Esophagus muscularis mucosa (tissue), 4 donors: ENCODE measurements at places on chromosomes 1 and 21. TPM values are rescaled to one million over a fixed set of nuclear protein-coding genes. Genes with fewer than 3 reads are reported as not detected.

DNA sequence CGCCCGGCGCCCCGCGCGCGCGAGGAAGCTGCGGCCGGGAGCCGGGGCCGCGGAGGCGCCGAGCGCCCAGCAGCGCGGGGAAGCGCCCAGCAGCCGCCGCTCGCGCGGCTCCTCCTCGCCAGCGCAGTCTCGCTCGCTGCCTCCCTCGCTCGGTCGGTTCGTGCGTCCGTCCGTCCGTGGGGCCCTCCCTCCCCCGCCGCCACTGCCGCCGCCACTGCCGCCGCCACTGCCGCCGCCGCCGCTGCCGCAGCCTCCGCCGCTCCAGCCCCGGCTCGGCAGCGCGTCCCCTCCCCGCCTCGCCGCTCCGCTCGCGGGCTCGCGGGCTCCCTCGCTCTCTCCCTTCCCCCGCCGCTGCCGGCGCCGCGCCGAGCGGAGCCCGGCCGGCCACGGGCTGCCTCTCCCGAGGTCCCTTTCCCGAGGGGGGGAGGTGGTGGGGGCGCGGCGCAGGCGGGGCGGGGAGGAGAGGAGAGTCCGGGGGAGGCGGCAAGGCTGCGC lies at the start of gene KCND3:
TSS of gene KCND3 (minus strand) at position 138 of the 495 bp plus-strand sequence.
- DNase-seq = no peak
- peak within 1 kb of the TSS; percentile 70 for H3K4me3 ChIP-seq
- H3K4me1 ChIP-seq = peaks cover 64% of the 10 kb centered on the region

DNA sequence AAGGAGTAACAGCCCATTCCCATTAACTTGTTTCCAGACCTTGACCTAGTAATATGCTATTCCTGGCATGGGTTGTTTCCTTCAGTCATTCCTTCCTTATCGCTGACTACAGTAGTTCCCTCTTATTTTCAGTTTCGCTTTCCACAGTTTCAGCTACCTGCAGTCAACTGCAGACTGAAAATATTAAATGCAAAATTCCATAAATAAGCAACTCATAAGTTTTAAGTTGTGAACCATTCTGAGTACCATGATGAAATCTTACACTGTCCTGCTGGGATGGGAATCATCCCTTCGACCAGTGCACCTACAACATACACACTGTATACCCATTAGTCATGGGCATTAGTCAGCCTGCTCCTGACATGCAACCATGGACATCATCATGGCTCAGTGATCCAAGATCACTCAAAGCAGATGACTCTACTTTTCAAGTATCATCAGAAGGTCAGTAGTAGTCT lies 66.7 kb downstream of the CCDC30 start:
- no peak overlapping the region for H3K4me3 ChIP-seq
- H3K27me3 ChIP-seq = no peaks in the 10 kb centered on the region
- no peaks in the 10 kb centered on the region for H3K4me1 ChIP-seq
- no peaks in the 10 kb centered on the region for H3K36me3 ChIP-seq

- H3K27ac ChIP-seq = no peak overlapping the region
- peaks cover 5% of the 10 kb centered on the region for H3K4me1 ChIP-seq
- no peak for DNase-seq
- no peaks in the 10 kb centered on the region for H3K27me3 ChIP-seq
- H3K36me3 ChIP-seq = peaks cover 50% of the 10 kb centered on the region
- no peak overlapping the region for H3K4me3 ChIP-seq
Observed at GRCh38 chr1:215623162-215623561, 56.1 kb downstream of the KCTD3 start.

- H3K4me3 ChIP-seq = no peak overlapping the region
- no peaks in the 10 kb centered on the region for H3K4me1 ChIP-seq
- H3K36me3 ChIP-seq = no peaks in the 10 kb centered on the region
- no peak for DNase-seq
- H3K27ac ChIP-seq = no peak overlapping the region
Observed at GRCh38 chr1:231194843-231195516, 33.1 kb downstream of the TRIM67 start.

DNA sequence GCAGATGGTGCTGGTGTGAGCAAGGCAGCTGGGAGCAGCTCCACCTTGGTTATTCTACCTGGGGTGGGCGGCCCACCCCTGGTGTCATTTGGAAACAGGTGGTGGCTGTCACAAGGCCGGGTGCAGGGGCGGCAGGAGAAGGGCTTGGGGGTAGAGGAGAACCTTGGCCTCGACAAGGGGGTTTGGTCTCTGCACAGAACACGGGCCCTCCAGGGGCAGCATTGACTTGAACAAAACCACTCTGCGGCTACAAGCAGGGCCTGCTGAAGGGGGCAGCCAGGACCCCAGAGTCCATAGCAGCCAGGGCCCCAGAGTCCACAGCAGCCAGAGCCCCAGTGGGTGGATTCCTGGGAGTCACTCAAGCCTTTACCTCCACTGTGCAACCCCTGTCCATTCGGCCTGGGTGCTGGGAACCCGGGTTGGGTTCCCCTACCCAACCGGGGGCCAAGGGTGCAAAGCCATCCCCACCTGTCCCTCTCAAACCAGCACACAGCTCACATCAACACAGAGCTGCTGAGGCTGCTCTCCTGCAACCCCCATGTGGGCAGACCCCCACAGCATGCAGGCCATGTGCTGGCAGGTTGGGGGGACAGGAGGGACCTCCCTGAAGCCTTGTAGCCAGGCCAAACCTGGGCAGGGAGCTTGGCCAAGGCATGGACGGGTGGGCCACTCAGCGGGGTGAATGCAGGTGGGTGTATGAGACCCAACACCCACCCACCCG lies 7.7 kb downstream of the TRIM11 start:
- H3K4me3 ChIP-seq = no peak overlapping the region
- no peak overlapping the region for H3K27ac ChIP-seq
- peaks cover 81% of the 10 kb centered on the region for H3K36me3 ChIP-seq
- no peak for DNase-seq
- H3K27me3 ChIP-seq = no peaks in the 10 kb centered on the region

GRCh38 chr1:29124366-29125236 lies 898 bp upstream of the TMEM200B start:
- H3K36me3 ChIP-seq = no peaks in the 10 kb centered on the region
- H3K4me3 ChIP-seq = peak overlapping the region; percentile 61
- H3K4me1 ChIP-seq = peaks cover 27% of the 10 kb centered on the region
- H3K27me3 ChIP-seq = no peaks in the 10 kb centered on the region
- peak; percentile 96 for DNase-seq
- H3K27ac ChIP-seq = peak overlapping the region; percentile 98

DNA sequence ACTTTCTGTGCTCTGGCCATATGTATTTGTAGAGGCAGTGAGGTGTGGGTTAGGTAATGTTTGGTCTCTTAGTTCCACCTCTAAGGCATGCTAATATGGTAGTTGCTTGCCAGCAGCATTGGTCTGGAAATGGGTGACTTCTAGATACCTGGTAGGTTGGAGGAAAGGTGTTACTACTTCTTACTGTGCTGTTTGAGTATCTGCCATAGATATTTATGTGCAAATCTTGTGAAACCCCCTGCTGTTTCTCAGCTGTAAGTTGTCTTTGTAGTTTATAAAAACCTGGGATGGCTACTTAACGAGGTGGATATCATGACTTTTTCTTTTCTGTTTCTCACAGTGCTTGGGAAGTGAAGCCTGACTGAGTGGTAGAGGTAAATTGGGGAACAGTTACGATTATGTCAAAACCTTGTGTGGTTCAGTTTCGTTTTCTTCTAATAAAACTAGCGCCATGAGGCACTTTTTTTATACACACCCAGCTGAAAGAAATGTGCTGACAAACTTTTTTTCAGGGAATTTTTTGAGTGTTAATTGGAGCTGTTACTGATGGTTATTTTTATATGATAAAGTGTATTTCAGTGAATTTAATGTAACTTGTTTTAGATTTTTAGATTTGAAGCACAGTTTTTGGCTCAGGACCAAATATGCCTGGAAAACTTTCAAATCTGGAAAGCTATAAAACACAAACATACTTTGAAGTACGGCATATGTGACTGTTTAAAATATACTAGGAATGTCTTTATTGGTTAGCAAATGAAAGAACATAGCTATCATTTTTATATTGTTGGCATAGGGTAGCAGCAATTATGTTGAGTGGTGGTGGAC lies 42.1 kb downstream of the CAMSAP2 start:
- peak overlapping the region; percentile 24 for H3K4me3 ChIP-seq
- no peak for DNase-seq
- H3K36me3 ChIP-seq = no peaks in the 10 kb centered on the region
- peaks cover 26% of the 10 kb centered on the region for H3K4me1 ChIP-seq
- H3K27me3 ChIP-seq = no peaks in the 10 kb centered on the region

- H3K4me3 ChIP-seq = no peak overlapping the region
- no peaks in the 10 kb centered on the region for H3K36me3 ChIP-seq
- DNase-seq = no peak
- H3K27ac ChIP-seq = no peak overlapping the region
Observed at GRCh38 chr1:175408986-175409385, 216.4 kb upstream of the KIAA0040 start.

DNA sequence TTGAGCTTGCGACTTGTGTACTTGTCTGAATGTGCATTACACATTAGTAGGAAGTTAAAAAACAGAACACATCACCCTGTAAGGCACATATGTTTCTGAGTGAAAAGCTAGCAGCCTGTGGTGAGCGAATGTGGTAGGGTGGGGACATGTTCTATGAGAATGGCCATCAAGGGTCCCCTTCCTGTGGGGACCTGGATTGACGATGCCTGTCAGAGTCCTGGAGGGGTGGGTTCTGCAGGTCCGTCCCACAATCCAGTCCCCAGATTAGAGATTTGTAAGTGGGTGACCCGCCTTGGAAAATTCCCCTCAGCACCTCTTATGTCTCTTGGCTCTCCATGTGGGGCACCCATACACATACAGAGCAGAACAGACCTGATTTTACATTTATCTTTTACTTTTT lies 40.0 kb downstream of the MTARC1 start:
- no peaks in the 10 kb centered on the region for H3K27me3 ChIP-seq
- no peaks in the 10 kb centered on the region for H3K36me3 ChIP-seq
- H3K4me3 ChIP-seq = no peak overlapping the region

- DNase-seq = no peak
- peaks cover 67% of the 10 kb centered on the region for H3K4me1 ChIP-seq
- H3K27ac ChIP-seq = peak overlapping the region; percentile 75
- no peaks in the 10 kb centered on the region for H3K36me3 ChIP-seq
- no peaks in the 10 kb centered on the region for H3K27me3 ChIP-seq
Observed at GRCh38 chr1:172398970-172399755, 21.3 kb upstream of the C1orf105 start.

GRCh38 chr1:47757226-47757975 lies 239.8 kb downstream of the TRABD2B start:
- H3K27ac ChIP-seq = no peak overlapping the region
- H3K27me3 ChIP-seq = no peaks in the 10 kb centered on the region
- H3K4me1 ChIP-seq = peaks cover 26% of the 10 kb centered on the region
- no peak overlapping the region for H3K4me3 ChIP-seq

- no peaks in the 10 kb centered on the region for H3K27me3 ChIP-seq
- H3K4me1 ChIP-seq = peaks cover 18% of the 10 kb centered on the region
- DNase-seq = no peak
- no peak overlapping the region for H3K4me3 ChIP-seq
- no peak overlapping the region for H3K27ac ChIP-seq
- no peaks in the 10 kb centered on the region for H3K36me3 ChIP-seq
Observed at GRCh38 chr1:154695985-154696384, 88.0 kb upstream of the ADAR start.

- H3K36me3 ChIP-seq = no peaks in the 10 kb centered on the region
- no peak overlapping the region for H3K27ac ChIP-seq
- DNase-seq = no peak
Observed at GRCh38 chr1:30684881-30685795, 38.2 kb downstream of the MATN1 start.

DNA sequence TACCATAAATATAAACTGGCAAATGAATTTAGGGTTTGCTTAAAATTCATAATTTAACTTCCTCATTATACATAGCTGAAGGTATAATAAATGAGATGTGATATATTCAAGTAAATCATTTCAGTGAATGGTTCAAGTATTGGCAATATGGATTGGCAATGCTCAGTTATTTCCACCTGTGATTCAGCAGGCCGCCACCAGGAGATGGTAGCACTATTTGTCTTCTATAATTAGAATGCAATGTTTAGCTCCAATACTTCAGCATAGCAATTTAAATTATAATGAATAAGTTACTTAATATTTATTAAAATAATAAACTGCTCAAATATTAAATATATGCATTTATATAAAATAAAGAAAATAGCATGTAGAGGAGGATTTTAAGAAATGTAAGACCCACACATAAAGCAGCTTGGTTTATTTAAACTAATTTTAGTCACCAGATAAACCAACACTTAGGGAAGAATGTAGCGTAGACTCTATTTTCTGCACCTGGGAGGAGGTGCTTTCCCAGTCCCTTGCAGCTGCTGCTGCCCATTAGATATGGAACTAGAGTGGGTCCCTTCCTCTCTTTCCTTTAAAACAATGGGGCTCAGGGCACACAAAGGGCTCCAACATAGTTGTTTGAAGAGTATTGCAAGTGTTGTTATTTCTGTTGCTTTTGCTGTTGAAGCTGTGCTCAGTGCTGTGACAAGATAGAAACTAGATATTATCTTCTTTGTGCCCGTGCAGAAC lies 62.1 kb downstream of the PLPPR4 start:
- H3K27ac ChIP-seq = no peak overlapping the region
- DNase-seq = no peak
- no peaks in the 10 kb centered on the region for H3K27me3 ChIP-seq
- no peaks in the 10 kb centered on the region for H3K4me1 ChIP-seq
- H3K4me3 ChIP-seq = no peak overlapping the region

GRCh38 chr1:23748016-23748415 lies 4.7 kb downstream of the ELOA start:
- H3K27ac ChIP-seq = no peak overlapping the region
- H3K4me1 ChIP-seq = peaks cover 47% of the 10 kb centered on the region
- no peak for DNase-seq

DNA sequence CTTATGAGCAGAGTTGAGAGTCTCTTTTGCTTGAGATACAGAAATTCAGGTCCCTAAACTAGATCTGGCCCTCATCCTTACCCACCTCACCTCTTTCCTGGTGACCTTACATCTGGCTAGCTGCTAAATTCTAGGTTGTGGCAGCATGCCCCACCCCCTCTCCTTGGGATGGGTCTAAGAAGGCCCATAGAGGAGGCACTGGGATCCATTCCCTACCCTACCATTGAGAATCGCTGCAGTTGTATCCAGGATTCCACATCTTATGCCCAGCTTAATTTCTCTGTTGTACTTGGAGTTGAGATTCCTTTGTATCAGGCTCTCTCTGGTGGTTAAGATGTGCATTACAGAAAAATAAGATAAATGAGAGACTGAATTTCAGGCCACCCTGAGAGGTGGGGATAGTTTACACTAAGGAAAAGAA lies 9.5 kb upstream of the TMEM39B start:
- no peak for DNase-seq
- H3K36me3 ChIP-seq = peaks cover 23% of the 10 kb centered on the region
- H3K27ac ChIP-seq = peak overlapping the region; percentile 69
- no peaks in the 10 kb centered on the region for H3K27me3 ChIP-seq
- H3K4me3 ChIP-seq = no peak overlapping the region
- H3K4me1 ChIP-seq = peaks cover 35% of the 10 kb centered on the region

The AMY2B gene
- total RNA-seq = 34.3 TPM

The PADI3 gene
- total RNA-seq = not detected

The HSD11B1 gene
- total RNA-seq = 5.4 TPM

The NDUFS5 gene
- total RNA-seq = 335 TPM

The S100A12 gene
- total RNA-seq = not detected

The VAMP4 gene
- total RNA-seq = 19.9 TPM

The SLFNL1 gene
- 0.17 TPM for total RNA-seq

The CD5L gene
- 1.2 TPM for total RNA-seq

The CC2D1B gene
- 24.0 TPM for total RNA-seq
